ENCODE measurements at places on chromosomes 16 and 17.

GRCh38 chr17:64061178-64061898 is 40.9 kb upstream of the ICAM2 start:
- DNase-seq, result no peak

DNA sequence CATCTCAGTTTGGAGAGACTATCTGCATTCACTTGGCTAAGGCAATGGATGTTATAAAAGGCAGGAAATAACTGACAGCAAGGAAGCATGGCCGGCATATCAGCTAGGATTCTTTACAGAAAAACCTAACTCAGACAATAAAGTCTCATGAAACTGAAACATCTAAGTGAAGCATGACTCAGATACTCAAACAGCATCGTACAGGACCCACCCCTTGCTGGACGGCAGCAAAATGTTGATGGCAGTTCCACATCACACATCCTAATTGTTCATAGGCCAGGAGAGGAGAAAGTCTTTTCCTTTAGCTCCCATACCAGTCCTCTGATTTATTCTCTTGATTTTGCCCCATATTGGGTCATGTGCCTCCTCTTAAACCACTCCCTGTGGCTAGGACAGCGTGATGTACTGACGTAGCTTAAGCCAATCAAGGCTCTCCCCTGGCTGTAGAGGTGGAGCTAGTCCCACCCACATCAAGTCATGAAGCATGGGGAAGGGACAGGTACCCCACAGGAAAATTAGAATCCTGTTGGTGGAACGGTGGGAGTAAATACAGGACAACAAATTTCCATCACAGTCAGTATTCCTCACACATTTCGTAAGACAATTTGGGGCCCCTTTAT is 178.9 kb downstream of the IRX3 start:
- no peak for DNase-seq

- no peak for DNase-seq
These were observed 68.6 kb downstream of the ZZEF1 start for GRCh38 chr17:4073983-4074830.

GRCh38 chr17:50180111-50180510 is 14.3 kb downstream of the SGCA start:
- no peak for DNase-seq
